ENCODE measurements at places on chromosomes 5 and 9. TPM values are rescaled to one million over a fixed set of nuclear protein-coding genes. Genes with fewer than 3 reads are reported as not detected.

The ALDH1A1 gene
- total RNA-seq: 287 TPM

- DNase-seq: no peak
These were observed 66.8 kb downstream of the THBS4 start for GRCh38 chr5:80101993-80102392.

- DNase-seq: no peak
These were observed 12.8 kb downstream of the GHR start for GRCh38 chr5:42436051-42436450.

The SHISAL2B gene
- not detected for total RNA-seq

DNA sequence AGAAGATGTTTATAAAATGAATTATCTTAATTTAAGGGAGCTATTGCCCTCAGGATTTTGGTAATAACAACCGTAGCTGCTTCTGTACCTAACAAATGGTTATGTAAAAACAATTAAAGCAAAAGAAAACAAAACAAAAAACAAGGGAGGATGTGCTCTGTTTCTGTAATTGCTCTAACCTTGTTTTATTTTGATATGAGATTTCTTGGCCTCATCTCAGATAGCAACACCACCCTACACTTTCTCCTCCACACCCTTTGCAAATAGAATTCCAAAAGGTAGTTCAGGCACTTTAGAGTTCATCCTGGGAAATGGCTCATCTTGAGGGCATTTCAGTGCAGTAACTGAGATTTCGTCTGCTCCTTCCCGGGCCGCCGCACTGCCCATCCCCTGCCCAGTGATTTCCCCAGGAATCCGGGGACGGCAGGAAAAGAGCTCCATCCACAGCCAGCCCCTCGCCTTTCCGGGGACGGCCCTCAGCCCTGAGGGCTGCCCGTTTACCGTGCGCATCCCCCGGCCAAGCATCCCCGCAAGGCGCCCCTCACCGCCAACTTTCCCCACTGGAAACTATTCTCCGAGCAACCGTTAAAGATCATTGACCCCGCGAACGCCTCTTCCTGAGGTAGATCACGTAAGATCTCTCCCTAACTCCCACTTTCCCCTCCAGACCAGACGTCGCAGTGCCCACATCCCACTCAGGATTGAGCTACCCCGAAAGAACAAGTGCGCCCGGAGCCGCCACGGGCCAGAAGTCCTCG is 1.2 kb downstream of the FNBP1 start:
- peak; percentile 28 for DNase-seq

GRCh38 chr5:73282923-73283322 is 109.9 kb downstream of the TMEM174 start:
- DNase-seq: no peak

DNA sequence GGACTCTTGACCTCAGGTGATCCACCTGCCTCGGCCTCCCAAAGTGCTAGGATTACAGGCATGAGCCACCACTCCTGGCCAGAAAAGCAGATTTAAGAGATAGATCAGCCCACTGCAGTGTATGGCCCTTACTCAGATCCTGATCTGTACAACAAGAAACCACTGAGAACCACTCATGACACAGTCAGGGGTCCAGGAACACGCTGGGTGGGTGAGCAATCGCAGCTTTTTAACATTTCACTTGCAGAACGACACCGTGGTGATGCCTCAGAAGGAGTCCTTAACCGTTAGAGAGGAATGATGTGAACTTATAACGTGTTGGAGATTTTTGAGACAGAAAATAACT is 45.3 kb upstream of the NSMF start:
- DNase-seq: no peak

The TRUB2 gene
- total RNA-seq: 6.4 TPM

The SLC44A1 gene
- total RNA-seq: 58.2 TPM

GRCh38 chr5:163916861-163917260 is 411.4 kb downstream of the MAT2B start:
- no peak for DNase-seq

The NR2F1 gene
- total RNA-seq: 26.8 TPM

GRCh38 chr5:68189171-68189570 is 26.4 kb upstream of the PIK3R1 start:
- no peak for DNase-seq
